ENCODE measurements at places on chromosomes 13 and 19.

- no peaks in the 10 kb centered on the region for H3K27me3 ChIP-seq
- no peak for DNase-seq
- H3K27ac ChIP-seq, result no peak overlapping the region
- no peaks in the 10 kb centered on the region for H3K4me1 ChIP-seq
Observed at GRCh38 chr19:788983-789700, 8.1 kb upstream of the PTBP1 start.

DNA sequence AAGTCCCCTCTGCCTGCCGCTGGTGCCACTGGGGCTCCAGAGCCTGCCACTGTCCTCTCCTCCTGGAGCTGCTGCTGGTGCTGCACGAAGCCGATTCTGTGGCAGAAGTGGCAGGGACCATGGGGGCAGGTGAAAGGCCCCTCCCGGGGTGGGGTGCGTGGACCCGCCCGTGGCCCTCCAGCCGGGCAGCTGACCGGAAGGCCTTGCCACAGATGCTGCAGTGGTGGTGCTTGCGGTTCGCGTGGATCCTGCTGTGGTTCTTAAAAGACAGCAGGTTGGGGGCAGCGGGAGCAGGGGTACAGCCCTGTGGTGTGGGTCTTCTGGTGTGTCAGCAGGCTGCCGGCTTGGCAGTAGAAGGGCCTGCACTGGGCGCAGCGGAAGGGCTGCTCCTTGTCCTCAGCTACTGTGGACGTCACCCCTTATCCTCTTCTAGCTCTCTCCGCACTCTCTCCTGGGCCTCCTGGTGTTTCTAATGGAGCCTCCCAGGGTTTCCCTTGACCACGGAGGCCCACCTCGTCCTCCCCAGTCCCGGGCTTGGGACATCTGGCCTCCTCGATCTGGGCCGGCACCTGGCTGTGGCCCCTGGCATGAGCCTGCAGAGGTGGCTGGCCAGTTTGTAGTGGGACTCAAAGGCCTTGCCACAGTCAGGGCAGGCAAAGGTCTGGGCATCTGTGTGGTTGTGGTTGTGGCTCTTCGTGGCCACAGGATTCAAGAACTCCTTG lies 380.4 kb downstream of the OLFM4 start:
- DNase-seq, result no peak
- no peaks in the 10 kb centered on the region for H3K36me3 ChIP-seq
- H3K27ac ChIP-seq, result no peak overlapping the region
- no peaks in the 10 kb centered on the region for H3K4me1 ChIP-seq
- no peaks in the 10 kb centered on the region for H3K27me3 ChIP-seq

- H3K36me3 ChIP-seq, result peaks cover 2% of the 10 kb centered on the region
- H3K27ac ChIP-seq, result peak overlapping the region; percentile 35
- DNase-seq, result no peak
- no peak overlapping the region for H3K4me3 ChIP-seq
Observed at GRCh38 chr19:34189199-34189916, 17.1 kb downstream of the LSM14A start.

DNA sequence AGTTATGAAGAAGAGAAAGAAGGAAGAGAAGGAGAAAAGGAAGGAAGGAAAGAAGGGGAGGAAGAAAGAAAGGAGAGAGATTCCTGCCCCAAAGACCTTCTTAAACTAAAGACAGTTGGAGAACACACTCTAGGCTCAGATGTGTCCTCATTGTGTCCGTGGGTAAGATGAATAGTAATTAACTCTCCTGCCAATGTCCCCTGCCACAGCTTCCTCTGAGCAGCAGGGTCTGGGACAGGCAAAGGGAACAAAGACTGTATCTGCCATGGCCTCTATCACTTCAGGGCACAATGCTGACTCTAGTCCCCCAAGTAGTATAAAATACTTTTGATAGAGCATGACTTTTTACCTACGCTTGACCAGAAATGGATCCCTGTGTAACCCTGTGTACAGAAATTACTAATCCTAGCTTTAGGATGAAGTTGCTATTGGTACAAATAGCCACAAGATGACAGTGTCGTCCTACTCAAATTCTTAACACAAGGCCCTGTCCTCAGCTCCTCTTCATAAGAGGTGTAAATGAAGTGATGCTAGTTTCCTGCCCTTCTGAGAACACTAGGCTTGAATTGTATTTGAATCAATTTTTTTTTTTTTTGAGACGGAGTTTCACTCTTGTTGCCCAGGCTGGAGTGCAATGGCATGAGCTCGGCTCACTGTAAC lies 186.2 kb upstream of the GPR12 start:
- H3K4me1 ChIP-seq, result no peaks in the 10 kb centered on the region
- H3K27ac ChIP-seq, result no peak overlapping the region
- no peak overlapping the region for H3K4me3 ChIP-seq
- DNase-seq, result peak; percentile 34

GRCh38 chr13:106475852-106476251 lies 59.6 kb downstream of the EFNB2 start:
- no peaks in the 10 kb centered on the region for H3K27me3 ChIP-seq
- no peaks in the 10 kb centered on the region for H3K36me3 ChIP-seq
- no peak overlapping the region for H3K4me3 ChIP-seq
- H3K27ac ChIP-seq, result no peak overlapping the region
- H3K4me1 ChIP-seq, result no peaks in the 10 kb centered on the region
- DNase-seq, result no peak

- H3K4me3 ChIP-seq, result no peak overlapping the region
- no peaks in the 10 kb centered on the region for H3K36me3 ChIP-seq
- H3K27me3 ChIP-seq, result no peaks in the 10 kb centered on the region
- peaks cover 48% of the 10 kb centered on the region for H3K4me1 ChIP-seq
- peak overlapping the region; percentile 27 for H3K27ac ChIP-seq
- peak; percentile 63 for DNase-seq
Observed at GRCh38 chr19:1860042-1860775, 3.2 kb downstream of the KLF16 start.

DNA sequence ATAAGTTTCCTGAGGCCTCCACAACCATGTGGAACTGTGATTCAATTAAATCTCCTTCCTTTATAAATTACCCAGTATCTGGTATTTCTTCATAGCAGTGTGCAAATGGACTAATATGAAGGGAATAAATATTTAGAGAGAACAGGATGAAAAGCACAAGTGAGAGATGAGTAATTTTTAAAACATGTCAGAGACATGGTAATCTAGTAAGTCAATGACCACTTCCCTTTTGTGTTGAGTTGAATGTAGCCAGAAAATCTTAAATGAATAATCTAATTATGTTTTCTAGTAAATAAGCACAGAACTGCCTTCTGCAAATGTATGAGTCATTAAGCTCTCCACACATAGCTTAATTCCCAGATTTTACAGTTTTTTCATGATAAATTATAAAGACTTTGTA lies 524.1 kb upstream of the SLITRK5 start:
- no peaks in the 10 kb centered on the region for H3K36me3 ChIP-seq
- no peak overlapping the region for H3K4me3 ChIP-seq
- no peak overlapping the region for H3K27ac ChIP-seq
- H3K4me1 ChIP-seq, result no peaks in the 10 kb centered on the region
- DNase-seq, result no peak

DNA sequence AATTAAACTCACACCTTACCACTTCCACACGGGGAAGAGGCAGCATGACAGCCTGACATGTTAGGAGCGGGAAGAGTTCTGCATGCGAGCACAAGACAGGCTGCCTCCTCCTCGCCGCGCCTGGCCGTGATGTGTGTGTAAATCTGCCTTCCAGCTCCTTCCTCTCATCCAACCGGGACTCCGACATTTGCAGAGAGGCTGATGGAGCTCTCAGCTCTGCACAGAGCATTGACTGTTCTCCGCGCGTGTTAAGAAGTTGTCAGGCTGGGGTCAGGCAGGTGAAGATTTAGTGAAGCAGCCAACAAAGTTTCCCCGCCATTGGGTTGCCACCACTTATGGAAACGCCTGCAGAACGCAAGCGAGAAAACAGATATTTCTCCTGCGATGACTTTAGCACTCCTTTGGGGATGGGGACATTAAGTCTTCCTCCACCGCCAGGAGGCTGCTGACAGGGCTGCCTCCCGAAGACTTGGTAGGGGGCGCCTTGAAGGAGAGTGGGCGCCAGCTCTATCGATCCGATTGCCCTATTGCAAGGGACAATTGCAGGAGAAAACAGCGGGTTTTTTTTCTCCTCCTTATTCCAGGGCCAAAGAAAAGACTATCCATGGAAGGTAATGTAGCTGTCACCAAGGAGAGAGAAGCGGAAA lies 213.9 kb upstream of the TSHZ3 start:
- no peak overlapping the region for H3K4me3 ChIP-seq
- no peaks in the 10 kb centered on the region for H3K36me3 ChIP-seq
- no peaks in the 10 kb centered on the region for H3K4me1 ChIP-seq
- no peak for DNase-seq
- H3K27ac ChIP-seq, result no peak overlapping the region

- H3K36me3 ChIP-seq, result no peaks in the 10 kb centered on the region
- no peak overlapping the region for H3K27ac ChIP-seq
- peaks cover 10% of the 10 kb centered on the region for H3K4me1 ChIP-seq
- H3K4me3 ChIP-seq, result no peak overlapping the region
Observed at GRCh38 chr19:19381007-19381926, 24.2 kb upstream of the GATAD2A start.

DNA sequence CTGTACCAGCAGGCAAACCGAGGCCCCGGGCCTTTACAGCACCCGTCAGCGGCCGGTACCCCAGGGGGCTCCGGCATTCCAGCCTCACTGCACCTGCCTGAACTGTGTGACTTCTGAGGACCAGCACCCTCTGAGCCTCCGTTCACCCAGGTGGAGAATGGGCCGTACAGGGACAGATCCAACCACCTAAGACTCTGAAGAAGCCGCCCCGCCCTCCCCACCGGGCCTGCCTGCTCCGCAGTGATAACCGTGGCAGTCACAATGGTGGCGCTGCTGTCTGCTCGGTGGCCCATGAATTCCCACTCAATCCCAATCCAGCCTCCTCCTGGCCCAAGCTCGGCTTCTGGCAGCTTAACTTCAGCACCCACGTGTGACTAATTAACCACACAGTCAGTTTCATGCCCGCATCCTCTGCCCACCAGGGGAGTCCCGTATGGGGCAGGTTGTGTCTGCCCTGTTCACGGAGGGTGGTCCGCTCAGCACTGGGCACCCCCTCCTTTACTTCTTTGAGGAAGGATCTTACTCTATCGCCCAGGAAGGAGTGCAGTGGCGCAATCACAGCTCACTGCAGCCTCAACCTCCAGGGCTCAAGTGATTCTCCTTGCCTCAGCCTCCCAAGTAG lies 3.4 kb downstream of the TCF3 start:
- peaks cover 39% of the 10 kb centered on the region for H3K4me1 ChIP-seq
- no peak overlapping the region for H3K4me3 ChIP-seq
- H3K27me3 ChIP-seq, result no peaks in the 10 kb centered on the region
- DNase-seq, result peak; percentile 71

- no peaks in the 10 kb centered on the region for H3K27me3 ChIP-seq
- H3K36me3 ChIP-seq, result no peaks in the 10 kb centered on the region
- no peak for DNase-seq
- H3K4me3 ChIP-seq, result no peak overlapping the region
- H3K27ac ChIP-seq, result no peak overlapping the region
- peaks cover 7% of the 10 kb centered on the region for H3K4me1 ChIP-seq
Observed at GRCh38 chr13:50460358-50460757, 383.1 kb downstream of the DLEU7 start.

DNA sequence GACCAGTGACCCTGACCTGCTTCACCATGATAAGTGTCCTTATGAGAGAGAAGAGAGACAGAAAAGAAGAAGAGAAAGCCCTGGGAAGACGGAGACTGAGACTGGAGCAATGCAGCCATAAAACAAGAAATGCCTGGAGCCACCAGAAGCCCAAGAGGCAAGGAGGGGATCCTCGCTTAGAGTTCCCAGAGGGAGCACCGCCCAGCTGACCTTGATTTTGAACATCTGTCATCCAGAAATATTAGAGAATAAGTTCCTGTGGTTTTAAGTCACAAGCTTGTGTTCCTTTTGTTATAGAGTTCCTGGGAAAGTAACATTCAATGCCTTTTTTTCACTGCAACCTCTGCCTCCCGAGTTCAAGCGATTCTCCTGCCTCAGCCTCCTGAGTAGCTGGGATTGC lies 20.2 kb downstream of the CERS1 start:
- H3K36me3 ChIP-seq, result no peaks in the 10 kb centered on the region
- H3K4me3 ChIP-seq, result no peak overlapping the region
- no peaks in the 10 kb centered on the region for H3K27me3 ChIP-seq
- DNase-seq, result no peak
- H3K4me1 ChIP-seq, result peaks cover under 1% of the 10 kb centered on the region

DNA sequence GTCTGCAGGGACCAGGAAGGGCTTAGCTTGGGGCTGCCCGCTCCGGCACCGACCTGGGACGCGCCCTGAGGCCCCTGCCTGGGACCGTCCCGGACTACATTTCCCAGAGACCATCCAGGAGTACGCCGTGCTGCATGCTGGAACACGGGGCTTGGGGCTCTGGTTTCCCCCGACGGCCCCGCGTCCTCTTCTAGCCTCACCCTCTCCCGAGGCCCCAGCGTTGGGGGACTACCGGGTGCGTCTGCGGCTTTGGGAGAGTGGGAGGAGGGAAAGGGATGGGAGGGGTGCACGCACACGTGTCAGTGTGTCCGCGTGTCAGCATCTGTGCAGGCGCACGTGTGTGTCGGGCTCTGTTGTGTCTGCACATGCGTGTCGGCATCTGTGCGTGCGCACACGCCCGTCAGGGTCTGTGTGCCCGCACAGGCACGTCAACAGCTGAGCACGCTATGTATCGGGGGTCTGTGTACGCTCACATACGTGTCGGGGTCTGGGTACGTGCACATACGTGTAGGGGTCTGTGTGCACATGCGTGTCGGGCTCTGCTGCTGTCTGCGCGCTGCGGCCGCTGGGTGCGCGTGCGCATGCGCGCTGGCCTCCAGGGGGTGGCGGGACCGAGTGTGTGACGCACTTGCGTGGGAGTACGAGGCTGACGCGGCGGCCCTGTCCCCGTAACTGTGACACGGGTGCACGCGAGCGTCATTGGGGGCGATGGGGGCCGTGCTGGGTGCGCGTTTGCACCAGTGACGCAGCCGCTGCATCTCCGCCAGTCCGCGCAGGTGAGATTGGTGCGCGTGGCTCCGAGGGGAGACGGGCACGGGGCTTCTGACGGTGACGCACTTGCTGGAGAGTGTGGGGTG lies at the start of gene ZNF331:
TSS of gene ZNF331 (plus strand) at position 625 of the 857 bp plus-strand sequence. CDS start 31,232 bp downstream, outside the sequence.
- H3K36me3 ChIP-seq, result peaks cover 12% of the 10 kb centered on the region
- H3K27me3 ChIP-seq, result no peaks in the 10 kb centered on the region
- DNase-seq, result peak; percentile 96
- H3K4me1 ChIP-seq, result no peaks in the 10 kb centered on the region
- peak within 1 kb of the TSS; percentile 97 for H3K27ac ChIP-seq

GRCh38 chr19:11693505-11694499 lies 44.9 kb downstream of the ZNF823 start:
- peaks cover 20% of the 10 kb centered on the region for H3K27me3 ChIP-seq
- H3K27ac ChIP-seq, result no peak overlapping the region
- peak overlapping the region; percentile 69 for H3K4me3 ChIP-seq
- H3K4me1 ChIP-seq, result peaks cover 11% of the 10 kb centered on the region
- no peaks in the 10 kb centered on the region for H3K36me3 ChIP-seq

DNA sequence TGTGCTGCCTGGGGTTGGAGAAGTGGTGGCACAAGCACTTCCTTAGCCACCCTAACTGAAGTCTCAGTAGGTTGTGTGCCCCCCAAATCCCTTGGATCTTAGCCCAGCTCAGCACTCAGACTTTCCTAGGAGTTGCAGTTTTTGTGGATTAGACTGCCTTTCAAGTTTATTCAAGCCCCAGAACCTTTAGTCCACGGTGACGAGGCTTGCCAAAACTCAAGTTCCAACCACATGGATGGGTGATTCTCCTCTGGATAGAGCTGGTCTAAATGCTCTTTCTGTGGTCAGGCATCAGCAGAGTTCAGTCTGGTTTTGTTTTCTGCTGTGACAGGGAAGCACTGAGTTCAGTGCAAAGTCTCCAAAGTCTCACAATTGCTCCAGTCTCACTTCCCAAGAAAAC lies 2858.7 kb downstream of the PCDH9 start:
- H3K4me1 ChIP-seq, result no peaks in the 10 kb centered on the region
- DNase-seq, result no peak
- no peak overlapping the region for H3K4me3 ChIP-seq
- no peaks in the 10 kb centered on the region for H3K27me3 ChIP-seq

- no peak overlapping the region for H3K4me3 ChIP-seq
- no peaks in the 10 kb centered on the region for H3K36me3 ChIP-seq
- peaks cover 9% of the 10 kb centered on the region for H3K4me1 ChIP-seq
Observed at GRCh38 chr13:33870046-33870668, 52.2 kb downstream of the RFC3 start.

Measured in B cell (primary cell).